Stimulated activated CD8-positive, alpha-beta memory T cell treated with anti-CD3 and anti-CD28 coated beads, Interleukin-15, amount 100 ng/mL, for 24 hours (primary cell): ENCODE measurements at places on chromosomes 13 and 19.

DNA sequence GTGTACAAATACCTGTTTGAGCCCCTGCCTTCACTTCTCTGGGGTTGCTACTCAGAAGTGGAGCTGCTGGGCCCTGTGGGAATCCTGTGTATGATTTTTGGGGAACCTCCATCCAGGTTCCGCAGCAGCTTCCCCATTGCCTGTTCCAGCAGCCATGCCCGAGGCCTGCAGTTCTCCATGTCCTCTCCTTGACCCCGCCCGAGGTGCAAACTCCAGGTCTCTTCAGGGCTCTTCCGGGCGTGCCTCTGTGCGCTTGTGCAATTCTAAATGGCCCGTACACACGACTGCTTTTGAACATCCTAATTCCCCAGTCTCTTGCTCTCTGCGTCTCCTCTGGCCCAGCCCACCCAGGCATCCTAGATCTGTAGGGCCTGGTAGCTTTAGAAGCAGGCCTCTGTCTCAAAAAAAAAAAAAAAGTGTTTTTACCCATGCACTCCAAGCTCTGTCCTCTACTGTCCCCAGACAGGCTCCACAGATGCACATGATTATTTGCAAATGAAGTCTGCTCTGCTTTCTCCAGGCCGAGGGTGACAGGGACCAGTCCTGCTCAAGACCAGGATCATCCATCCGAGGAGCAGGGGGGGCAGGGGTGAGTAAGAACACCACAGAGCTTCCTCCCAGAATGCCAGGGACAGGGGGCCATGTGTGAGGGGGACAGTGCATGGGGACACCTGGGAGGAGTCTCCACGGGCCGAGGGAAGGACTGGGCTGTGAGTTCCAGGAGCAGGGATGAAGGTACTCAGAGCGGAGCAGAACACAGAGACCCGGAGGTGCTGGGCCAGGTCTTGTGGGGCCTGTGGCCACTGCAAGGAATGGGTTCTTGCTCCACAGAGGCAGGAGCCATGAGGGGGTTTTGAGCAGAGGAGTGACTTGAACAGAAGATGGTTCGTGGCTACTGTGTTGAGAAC lies 51.7 kb downstream of the SLC7A9 start:
- DNase-seq = no peak

DNA sequence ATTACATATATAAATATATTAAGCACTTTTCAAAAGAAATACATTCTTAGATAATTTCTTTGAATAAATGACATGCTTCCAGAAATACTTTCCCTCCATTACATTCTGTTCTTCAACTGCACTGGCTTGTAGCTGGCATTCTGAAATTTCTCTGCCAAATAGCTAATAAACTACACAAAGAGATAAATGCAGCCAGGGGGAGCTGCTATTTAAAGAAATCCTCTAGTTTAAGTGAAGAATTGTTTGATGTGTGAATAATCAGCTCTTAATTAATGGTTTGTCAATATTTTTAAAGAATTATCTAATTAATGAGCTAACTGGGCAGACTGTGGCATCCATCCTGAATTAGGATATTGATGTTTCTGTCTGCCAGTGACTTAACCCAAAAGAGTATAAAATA lies 30.7 kb downstream of the SLC7A1 start:
- DNase-seq = no peak

DNA sequence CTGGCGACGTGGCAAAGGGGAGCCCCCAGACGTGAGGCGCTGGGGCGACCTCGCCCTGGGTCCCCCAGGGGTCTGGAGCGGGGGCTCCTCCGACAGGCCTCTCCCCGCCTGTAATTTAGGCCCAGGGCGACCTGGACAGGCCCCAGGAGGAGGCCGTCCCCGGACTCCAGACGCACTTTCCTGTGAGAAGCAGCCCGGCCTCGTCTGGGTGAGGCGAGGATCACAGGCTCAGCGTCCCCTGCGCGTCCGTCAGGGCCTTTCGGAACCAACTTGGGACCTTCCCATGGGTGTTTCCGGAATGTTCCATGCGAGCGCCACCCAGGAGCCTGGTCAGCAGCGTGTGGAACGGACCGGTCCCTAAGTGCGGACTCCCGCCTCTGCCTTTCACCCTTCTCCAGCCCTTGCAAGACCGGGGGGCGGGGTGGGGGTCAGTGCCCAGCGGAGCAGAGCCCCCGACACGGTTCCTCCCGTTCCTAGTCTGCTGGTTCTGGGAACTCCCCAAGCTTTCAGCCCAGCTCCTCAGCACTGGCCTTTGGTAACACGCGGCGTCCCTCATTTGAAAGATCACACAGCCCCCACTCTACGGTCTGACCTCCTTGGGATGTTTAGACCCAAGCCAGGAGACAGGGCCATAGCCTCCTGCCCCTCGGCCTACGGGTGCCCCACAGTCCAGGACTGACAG lies 1.1 kb upstream of the GRTP1 start:
- no peak for DNase-seq

DNA sequence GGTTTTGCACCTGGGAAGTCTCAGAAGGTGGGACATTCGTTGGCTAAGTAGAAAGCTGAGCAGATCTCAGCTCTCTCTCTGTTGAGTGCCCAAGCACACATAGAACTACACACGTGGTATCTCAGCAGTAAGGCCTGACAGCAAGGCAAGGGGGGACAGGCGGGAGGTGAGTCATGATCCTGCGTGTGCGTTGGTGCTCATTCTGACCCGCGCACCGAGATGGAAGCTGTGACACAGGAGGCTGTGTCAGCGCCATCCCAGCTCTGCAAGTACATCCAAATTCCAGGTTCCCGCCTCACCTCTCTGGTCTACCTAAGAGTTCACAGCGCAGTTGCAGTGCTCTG lies 135.7 kb downstream of the USP12 start:
- DNase-seq = no peak

DNA sequence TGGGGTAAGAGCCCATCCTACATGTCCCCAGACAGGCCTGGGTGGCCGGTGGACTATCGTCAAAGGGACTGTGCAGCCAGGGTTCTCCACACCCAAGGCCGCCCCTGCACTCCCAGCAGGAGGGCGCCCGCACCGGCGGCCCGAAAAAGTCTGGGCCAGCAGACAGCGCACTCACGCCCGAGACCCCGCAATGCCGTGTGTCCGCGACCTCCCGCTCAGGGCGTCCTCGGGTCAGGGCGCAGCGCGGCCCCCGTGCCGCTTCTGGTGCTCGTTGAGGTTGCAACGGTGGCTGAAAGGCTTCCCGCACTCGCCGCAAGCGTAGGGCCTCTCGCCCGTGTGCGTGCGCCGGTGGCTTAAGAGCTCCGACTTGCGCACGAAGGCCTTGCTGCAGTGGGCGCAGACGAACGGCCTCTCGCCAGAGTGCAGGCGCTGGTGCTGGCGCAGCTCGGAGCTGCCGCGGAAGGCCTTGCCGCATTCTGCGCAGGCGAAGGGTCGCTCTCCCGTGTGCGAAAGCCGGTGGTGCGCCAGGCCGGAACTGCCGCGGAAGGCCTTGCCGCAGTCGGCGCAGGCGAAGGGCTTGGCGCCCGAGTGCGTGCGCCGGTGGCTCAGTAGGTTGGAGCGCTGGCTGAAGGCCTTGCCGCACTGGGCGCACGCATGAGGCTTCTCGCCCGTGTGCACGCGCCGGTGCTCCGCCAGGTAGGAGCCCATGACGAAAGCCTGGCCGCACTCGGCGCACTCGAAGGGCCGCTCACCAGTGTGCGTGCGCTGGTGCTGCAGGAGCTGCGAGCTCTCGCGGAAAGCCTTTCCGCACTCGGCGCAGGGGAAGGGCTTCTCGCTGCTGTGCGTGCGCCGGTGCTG lies 2.8 kb upstream of the A1BG start:
- no peak for DNase-seq

- no peak for DNase-seq
Measured at GRCh38 chr13:39552246-39552645, 50.7 kb downstream of the LHFPL6 start.
